GM04503 (cell line): ENCODE measurements at places on chromosomes 4 and X.

- DNase-seq: peak; percentile 40
Measured at GRCh38 chr4:73589261-73589847, 30.9 kb downstream of the RASSF6 start.

- no peak for DNase-seq
Measured at GRCh38 chr4:108018040-108018883, 28.6 kb downstream of the HADH start.

DNA sequence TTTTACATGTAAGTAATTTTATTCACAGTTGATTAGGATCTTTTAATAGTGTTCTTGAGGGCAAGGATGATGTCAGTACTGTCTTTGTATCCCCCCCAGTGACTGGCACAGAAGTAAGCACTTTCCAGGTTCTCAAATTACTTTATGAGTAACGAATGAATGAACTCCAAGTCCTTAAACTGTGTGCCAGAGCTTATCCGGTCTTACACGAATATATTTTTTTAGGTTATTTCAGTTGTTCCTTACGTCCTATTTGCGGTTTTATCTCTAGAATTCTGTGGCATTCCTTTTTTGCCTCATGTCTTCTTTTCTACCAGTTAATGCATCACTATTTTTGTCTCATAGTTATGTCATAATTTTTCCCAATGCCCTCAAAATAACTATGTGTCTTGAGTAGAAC, 106.9 kb upstream of the MID1IP1 start:
- DNase-seq: no peak

- DNase-seq: no peak
Measured at GRCh38 chrX:30995060-30995700, 76.7 kb downstream of the FTHL17 start.

DNA sequence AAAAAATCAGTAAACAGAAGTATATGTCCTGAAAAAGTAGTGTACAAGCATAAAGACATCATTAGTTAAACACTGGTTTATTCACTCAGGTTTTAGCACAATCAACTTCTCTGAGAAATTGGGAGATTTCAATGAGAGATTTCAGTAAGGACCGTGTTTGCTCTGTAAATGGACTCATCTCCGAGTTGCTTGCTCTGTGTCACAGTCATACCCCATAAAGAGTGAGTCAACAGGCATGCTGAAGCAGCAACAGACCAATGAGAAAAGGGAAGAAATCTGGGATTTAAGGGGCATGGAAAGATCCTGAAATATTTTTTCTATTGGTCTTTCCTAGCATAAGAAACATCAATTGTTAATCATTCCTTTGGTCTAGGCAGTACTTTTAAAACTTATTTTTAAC, 4.7 kb downstream of the GLUD2 start:
- no peak for DNase-seq

- DNase-seq: no peak
Measured at GRCh38 chr4:6197433-6198174, 2.7 kb downstream of the JAKMIP1 start.

DNA sequence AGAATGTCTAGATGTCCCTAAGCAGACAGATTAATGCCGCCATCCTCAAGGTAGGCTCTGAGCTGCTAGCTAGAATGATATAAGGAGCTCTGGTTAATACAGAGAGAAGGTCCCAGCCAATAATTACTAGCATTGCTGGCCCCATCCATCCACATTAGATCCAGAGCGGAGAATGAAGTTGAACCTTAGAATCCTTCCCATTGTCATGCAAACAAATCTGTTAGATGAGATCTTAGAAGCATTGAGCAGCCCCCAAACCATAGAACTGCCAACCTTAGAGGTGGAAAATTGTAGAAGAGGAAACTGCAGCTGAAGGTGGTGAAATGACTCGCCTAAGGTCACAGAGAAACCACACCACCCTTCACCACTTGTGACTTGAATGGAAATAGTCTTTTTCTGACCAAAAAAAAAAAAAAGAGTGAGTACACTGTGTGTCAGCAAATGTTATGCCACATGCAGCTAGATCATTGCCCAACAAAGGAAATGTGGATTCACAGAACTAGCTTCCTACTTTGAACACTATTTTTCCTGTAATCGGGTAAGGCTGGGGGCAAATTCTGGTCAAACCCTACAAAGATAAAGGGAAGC, 162.1 kb downstream of the SMIM20 start:
- DNase-seq: no peak

DNA sequence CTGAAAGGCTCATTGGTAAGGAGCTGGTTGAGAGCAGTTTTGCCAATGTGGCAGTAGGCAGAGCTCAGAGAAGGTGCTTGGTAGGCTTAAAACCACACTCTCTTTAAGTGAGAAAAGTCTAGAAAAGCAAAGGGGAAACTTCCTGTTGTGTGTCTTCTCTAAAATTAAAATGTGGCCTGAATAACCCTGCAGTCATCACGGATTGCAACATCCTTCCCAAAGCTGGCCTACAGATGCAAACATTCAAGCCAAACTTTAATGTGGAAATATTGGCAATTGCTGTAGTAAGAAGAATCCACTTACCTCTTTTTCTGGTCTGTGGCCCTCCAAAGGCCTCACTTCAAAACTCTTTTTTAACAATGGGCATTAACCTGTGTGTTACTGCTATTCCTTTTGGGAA, 348.5 kb downstream of the OPHN1 start:
- peak; percentile 39 for DNase-seq
